ENCODE measurements at places on chromosomes 1 and 21.

GRCh38 chr1:211260141-211261107 lies 1.3 kb downstream of the RCOR3 start:
- peak; percentile 18 for DNase-seq

- no peak for DNase-seq
Observed at GRCh38 chr21:45168522-45168921, 94.1 kb downstream of the ADARB1 start.

DNA sequence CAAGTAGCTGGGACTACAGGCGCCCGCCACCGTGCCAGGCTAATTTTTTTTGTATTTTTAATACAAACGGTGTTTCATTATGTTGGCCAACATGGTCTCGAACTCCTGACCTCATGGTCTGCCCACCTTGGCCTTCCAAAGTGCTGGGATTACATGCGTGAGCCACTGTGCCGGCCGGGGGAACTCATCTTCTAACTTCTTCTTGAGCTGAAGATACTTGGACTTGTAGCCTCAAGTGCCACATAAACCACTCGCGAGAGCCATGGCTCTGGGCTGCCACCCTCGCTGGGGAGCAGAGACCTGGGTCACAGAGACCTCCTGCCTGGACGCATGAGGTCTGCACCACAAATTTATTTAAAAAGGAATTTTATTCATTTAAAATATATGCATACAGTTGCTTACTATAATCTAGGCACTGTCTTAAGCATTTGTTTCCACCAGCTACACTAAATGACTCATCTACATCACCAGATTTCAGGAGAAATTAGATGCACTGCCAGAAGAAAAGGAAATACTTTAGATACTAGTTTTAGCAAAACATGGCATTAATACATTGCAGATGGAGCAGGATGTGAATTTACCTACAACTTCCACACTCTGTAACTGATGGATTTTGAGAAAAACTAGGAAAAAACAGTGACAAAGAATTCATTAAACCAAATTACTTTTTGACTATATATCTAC lies 29.9 kb upstream of the PUM1 start:
- DNase-seq, result no peak

DNA sequence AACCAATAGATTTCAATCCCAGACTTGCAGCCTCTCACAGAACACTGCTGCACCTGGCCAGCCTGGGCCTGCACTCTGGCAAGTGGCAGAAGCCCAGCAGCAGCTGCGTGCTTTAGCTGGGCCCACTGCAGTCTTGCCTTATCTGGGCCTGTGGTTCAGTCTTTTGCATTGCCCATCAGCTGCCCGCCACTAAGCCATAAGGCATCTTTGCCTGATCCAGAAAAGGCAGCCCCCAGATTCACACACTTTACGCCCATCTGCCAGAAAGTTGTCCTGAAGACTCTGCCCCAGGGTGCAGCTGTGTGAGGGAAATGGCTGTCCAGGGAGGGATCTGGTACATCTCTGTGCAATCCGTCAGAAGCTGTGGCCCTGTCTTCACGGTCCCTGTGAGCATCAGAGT lies 217.0 kb downstream of the DNAH14 start:
- DNase-seq, result no peak

GRCh38 chr1:170885551-170885950 lies 49.8 kb upstream of the MROH9 start:
- no peak for DNase-seq

- no peak for DNase-seq
Observed at GRCh38 chr1:212520299-212520698, 87.6 kb downstream of the NENF start.

DNA sequence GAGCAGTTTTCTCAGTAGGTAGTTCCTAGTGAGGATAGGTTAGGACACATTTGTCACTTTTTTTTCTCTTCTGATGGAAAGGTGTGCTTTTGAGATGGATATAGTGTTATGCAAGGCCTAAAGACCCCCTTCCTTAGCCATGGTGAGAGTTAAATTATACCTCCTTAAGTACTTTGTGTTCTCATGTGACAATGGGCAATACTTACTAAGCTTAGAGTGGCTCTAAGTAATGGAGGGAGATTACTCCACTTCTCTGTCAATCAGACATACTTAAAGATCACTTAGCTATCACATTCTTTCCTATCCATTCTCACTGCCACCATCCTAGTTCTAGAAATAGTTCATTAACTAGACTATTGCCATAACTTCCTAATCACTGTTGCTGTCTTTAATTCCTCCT lies 265.6 kb downstream of the PBX1 start:
- no peak for DNase-seq

- DNase-seq, result no peak
Observed at GRCh38 chr21:16427587-16428087, 697.9 kb downstream of the USP25 start.

GRCh38 chr1:223482132-223482531 lies 88.9 kb downstream of the CCDC185 start:
- no peak for DNase-seq

DNA sequence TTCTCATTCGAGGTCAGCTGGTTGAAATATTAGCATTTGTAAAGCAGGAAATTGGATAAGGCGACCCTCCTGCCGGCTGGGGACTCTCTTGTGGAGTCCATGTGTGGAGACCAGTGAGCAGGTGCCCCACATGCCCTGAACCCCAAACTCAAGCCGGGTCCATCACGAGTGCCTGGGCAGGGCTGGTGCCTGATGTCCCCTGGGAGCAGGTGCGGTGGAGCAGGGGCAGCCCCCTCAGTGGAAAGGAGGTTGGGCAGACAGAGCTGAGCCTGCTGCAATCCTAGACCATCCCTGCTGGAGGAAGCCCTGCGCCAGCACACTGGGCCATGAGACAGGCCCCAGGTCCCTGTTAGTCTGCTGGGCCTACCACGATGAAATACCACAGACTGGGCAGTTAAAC lies 395.6 kb downstream of the NPHP4 start:
- no peak for DNase-seq
